ENCODE measurements at places on chromosomes 12 and 14. TPM values are rescaled to one million over a fixed set of nuclear protein-coding genes. Genes with fewer than 3 reads are reported as not detected.

PLCZ1 gene
- total RNA-seq: not detected

RERGL gene
- 11.1 TPM for total RNA-seq

GRCh38 chr14:106812788-106813476 is 1286.5 kb downstream of the TMEM121 start:
- no peak for DNase-seq

DNA sequence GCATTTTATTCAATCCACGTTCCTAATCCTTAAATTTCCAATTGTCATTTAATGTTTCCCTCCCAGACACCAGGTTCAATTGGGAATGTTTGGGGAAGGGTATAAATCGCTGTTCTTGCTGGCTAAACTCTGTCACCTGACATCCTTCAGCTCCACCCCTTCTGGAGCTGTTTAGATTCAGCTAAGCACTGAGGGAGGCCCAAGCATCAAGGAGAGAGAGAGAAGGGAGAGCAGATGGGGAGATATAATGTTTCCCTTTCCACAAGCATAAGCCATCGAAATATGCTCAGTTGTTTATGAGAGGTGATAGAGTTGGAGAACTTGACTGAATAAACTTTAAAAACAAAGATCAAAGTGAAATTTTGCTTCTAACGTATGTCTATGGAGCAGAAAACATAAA is 1.8 kb downstream of the ABCC9 start:
- no peak for DNase-seq

DNA sequence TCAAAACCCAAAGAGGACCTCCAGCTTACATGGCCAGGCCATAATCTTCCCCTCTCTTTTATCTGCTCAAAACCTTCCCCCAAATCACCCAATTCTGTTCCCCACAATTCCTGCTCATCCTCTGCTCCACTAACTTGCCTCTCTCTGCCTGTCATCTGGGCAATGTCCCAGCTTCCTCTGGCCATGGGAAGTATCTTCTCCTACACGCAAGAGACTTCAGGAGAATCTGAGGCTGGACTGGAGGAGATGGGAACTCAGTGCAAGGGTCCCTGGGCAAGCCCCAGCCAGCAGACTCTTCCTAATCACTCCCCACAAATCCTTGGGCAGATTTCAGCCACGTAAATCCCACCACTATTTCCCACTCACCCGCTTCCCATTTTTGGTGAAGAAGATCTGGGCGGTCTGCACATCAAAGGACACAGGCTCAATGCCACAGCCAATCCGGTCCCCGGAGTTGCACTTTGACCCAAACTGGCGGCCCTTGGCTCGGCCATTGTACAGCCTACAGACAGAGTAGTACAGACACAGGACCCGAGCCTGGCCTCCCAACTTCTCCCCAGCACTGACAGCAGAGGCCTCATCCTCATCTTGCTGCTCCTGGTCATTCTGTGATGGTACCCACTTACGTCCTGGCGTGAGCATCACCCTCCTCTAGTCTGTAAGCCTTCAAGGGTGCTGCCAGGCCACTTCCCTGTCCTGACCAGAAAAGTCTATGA is 4.7 kb downstream of the SPRYD3 start:
- peak; percentile 20 for DNase-seq

- DNase-seq: no peak
Observed at GRCh38 chr12:87671757-87672156, 357.4 kb downstream of the C12orf50 start.

DNA sequence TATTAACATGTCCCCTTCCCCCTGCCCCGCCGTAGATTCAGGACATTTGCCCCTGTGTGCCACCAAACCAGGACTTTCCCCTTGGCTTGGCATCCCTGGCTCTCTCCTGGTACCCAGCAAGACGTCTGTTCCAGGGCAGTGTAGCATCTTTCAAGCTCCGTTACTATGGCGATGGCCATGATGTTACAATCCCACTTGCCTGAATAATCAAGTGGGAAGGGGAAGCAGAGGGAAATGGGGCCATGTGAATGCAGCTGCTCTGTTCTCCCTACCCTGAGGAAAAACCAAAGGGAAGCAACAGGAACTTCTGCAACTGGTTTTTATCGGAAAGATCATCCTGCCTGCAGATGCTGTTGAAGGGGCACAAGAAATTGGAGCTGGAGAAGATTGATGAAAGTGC is 28.9 kb downstream of the HRK start:
- no peak for DNase-seq

- no peak for DNase-seq
Observed at GRCh38 chr12:104480826-104481440, 24.2 kb downstream of the CHST11 start.

- DNase-seq: no peak
Observed at GRCh38 chr12:21677622-21678277, 20.1 kb upstream of the LDHB start.
